ENCODE measurements at places on chromosomes 5 and 9.
A peak's percentile ranks its signal among the peaks of the same experiment; 100 is the strongest.

GRCh38 chr9:113851873-113852272 is 24.2 kb upstream of the ZNF618 start:
- H3K27me3 ChIP-seq = peaks cover 9% of the 10 kb centered on the region
- peaks cover 2% of the 10 kb centered on the region for H3K36me3 ChIP-seq
- no peak for DNase-seq
- no peak overlapping the region for H3K27ac ChIP-seq
- H3K4me1 ChIP-seq = peaks cover 8% of the 10 kb centered on the region
- no peak overlapping the region for H3K4me3 ChIP-seq

- DNase-seq = no peak
- no peak overlapping the region for H3K4me3 ChIP-seq
- H3K36me3 ChIP-seq = no peaks in the 10 kb centered on the region
- H3K27ac ChIP-seq = no peak overlapping the region
Measured at GRCh38 chr5:61869333-61869732, 436.7 kb upstream of the KIF2A start.

DNA sequence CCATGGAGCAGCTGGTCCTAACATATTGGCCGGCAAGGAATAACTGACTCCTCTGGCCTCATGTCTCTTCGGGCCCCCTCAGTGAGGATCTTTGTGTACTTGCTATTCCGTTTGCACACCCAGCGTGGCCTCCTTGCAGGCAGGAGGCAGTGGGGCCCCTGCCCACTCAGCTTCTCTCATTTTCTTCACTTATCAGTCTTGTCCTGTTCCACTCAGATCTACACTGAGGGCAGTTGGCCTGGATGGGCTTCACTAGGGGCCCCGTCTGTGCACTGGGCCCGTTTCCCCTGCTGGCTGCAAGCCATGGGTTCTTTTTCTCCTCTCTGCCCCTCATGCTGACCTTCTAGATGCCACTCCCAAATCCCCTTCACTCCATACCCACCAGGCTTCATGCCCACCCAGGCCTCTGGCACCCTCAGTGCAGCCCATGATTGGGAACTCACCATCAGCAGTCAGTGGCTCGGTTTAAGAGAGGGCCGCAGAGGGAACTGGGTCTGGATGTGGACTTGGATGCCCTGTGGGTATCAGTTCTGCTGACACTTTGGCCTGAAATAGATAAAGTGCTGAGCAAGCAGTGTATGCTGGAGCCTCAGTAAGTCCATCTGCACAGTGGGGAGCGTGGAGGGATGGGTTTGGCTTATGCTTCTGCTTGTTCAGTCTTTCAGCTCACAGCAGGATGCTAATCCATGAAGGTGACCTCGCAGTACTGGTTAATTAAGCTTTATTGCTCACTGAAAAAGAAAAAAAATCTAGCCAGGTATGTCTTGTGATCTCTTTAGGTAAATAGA is 57.9 kb downstream of the ERBIN start:
- peaks cover 44% of the 10 kb centered on the region for H3K4me1 ChIP-seq
- no peak overlapping the region for H3K4me3 ChIP-seq
- peaks cover 6% of the 10 kb centered on the region for H3K36me3 ChIP-seq
- H3K27me3 ChIP-seq = no peaks in the 10 kb centered on the region

DNA sequence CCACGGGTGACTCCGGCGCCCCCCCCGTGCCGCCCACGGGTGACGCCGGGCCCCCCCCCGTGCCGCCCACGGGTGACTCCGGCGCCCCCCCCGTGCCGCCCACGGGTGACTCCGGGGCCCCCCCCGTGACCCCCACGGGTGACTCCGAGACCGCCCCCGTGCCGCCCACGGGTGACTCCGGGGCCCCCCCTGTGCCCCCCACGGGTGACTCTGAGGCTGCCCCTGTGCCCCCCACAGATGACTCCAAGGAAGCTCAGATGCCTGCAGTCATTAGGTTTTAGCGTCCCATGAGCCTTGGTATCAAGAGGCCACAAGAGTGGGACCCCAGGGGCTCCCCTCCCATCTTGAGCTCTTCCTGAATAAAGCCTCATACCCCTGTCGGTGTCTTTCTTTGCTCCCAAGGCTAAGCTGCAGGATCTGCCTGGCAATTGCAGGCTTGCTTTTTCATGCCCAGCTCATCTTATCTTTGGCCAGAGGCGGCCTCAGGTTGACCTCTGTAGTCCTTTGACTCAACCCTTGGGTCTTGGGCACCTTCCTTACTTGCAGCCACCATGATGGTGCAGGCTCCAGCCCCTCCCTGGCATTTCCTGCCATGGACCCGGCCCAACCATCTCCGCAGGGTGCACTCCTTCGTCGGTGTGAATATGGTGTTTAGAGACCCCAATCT is 9.8 kb downstream of the CEL start:
- peak overlapping the region; percentile 8 for H3K4me3 ChIP-seq
- no peaks in the 10 kb centered on the region for H3K4me1 ChIP-seq
- no peaks in the 10 kb centered on the region for H3K27me3 ChIP-seq
- DNase-seq = no peak
- no peak overlapping the region for H3K27ac ChIP-seq

DNA sequence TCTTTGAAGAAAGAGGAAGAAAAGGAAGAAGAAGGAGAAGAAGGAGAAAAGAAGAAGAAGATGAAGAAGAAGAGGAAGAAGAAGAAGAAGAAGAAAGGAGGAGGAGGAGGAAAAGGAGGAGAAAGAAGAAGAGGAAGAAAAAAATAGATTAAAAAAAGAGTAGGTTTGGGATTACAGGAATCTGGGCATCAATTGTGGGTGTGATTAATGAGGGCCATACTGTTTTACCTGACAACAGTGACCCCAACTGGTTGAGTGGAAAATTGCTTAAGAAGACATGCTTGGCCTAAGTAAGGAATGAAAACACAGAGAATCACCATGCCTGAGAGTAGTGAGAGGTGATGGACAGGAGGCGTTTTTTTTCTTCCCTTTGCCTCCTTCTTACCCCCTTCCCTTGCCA is 114.6 kb downstream of the FAM170A start:
- H3K36me3 ChIP-seq = no peaks in the 10 kb centered on the region
- no peak overlapping the region for H3K4me3 ChIP-seq
- DNase-seq = no peak
- H3K27ac ChIP-seq = no peak overlapping the region

DNA sequence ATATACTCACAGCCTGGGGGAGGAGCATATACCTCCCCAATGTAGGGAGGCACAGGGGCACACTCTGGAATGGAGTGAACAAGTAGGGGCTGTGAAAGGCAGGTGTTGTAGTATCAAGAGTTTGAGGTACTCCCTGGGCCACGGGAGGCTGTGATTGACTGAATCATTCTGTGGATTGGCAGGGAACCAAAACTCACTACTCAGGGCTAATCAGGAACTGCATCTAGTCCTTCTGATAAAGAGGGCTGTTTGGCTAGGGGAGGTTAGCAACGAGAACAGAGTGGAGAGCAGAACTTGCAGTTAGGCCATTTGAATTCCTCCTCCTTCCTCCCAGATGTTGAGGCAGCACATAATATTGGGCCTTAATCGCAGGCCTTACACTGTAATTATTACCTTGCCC is 369.2 kb upstream of the MPDZ start:
- H3K27ac ChIP-seq = no peak overlapping the region
- H3K27me3 ChIP-seq = no peaks in the 10 kb centered on the region
- no peak overlapping the region for H3K4me3 ChIP-seq
- H3K36me3 ChIP-seq = no peaks in the 10 kb centered on the region
- no peak for DNase-seq

- no peaks in the 10 kb centered on the region for H3K4me1 ChIP-seq
- no peak overlapping the region for H3K4me3 ChIP-seq
- H3K27me3 ChIP-seq = no peaks in the 10 kb centered on the region
- no peak for DNase-seq
Measured at GRCh38 chr5:14458414-14458813, 123.2 kb upstream of the OTULINL start.

Measured in activated naive CD8-positive, alpha-beta T cell treated with anti-CD3 and anti-CD28 coated beads, Interleukin-2, amount 50 U/mL, for 24 hours (primary cell).